ENCODE measurements at places on chromosomes 1 and 21. TPM values are rescaled to one million over a fixed set of nuclear protein-coding genes. Genes with fewer than 3 reads are reported as not detected.

DNA sequence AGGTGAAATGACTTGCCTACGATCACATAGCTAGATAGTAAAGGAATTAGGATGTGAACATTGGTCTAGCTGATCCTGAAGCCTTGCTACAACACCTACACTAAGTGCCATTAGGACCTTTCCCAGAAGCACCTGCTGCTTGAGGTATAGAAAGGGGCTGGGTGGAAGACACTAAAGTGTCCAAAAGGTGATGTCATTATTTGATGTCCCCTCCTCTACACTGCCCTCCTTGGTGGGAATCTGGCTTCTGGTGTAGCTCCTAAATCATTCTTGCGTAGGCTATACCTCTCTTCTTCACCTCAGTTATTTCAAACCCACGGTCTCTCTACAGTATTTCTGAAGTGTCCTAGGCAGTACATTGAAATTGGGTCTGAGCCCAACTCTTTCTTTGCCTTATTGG lies 132.5 kb upstream of the FGGY start:
- DNase-seq: no peak

Gene SLC5A9
- not detected for total RNA-seq

Gene ITLN2
- 2.4 TPM for total RNA-seq

DNA sequence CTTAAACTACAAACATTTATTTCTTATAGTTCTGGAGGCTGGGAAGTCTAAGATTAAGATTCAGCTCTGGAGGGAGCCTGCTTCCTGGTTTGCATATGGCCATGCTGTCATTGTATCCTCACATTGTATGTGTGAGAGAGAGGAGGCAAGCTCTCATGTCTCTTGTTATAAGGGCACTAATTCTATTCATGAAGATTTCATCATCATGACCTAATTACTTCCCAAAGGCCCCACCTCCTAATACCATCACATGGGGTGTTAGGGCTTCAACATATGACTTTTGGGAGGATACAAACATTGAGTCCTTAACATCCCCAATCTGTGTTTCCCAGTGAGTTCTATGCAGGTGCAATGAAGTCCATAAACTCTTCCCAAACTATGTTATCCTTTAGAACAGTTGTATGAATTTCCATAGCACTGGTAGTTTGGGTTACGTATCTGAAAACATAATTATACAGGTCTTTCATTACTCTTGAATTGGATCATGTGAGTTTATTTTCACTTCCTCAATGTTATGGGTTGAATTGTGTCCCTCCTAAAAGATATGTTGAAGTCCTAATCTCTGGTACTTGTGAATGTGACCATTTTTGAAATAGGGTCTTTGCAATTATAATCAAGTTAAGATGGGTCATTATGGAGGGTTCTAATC lies 124.2 kb downstream of the RUNX1 start:
- no peak for DNase-seq

Data from prostate gland (tissue), 2 donors.